Left ventricle myocardium inferior (tissue), 1 donor: ENCODE measurements at places on chromosomes 11 and 22. TPM values are rescaled to one million over a fixed set of nuclear protein-coding genes. Genes with fewer than 3 reads are reported as not detected.

DNA sequence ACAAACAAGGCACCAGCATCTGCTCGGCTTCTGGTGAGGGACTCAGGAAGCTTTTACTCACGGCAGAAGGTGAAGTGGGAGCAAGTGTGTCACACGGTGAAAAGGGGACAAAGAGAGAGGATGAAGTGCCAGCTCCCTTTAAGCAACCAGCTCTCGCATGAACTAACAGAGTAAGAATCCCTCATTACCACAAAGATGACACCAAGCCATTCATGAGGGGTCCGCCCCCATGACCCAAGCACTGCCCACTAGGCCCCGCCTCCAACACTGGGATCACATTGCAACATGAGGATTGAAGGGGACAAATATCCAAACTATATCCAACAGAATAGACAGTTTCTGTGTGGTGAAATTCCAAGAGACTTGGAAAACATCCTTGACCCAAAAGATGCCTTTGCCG, 198.2 kb upstream of the POU2AF2 start:
- H3K4me1 ChIP-seq: no peaks in the 10 kb centered on the region
- DNase-seq: no peak
- H3K27ac ChIP-seq: no peak overlapping the region
- no peaks in the 10 kb centered on the region for H3K36me3 ChIP-seq
- no peak overlapping the region for H3K4me3 ChIP-seq
- H3K27me3 ChIP-seq: no peaks in the 10 kb centered on the region

DNA sequence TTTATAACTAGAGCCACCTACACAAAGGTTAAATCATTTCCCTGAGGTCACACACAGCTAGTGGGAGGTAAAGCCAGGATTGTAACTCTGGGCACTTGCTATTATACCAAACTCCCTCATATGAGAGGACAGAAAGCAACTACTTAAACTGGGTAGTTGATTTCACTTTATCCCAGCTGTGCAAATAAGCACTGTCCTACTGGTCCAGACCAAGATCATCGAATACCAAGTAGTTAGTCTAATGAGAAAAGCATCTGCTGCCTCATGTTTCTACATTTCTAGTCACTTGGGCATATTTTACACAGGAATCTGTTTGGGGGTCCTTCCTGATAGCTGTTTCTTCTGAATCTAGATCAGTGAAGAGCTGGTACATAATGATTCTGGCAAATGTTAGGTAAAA, 178.6 kb upstream of the NARS2 start:
- no peaks in the 10 kb centered on the region for H3K36me3 ChIP-seq
- no peak overlapping the region for H3K4me3 ChIP-seq
- DNase-seq: no peak

- no peak for DNase-seq
- H3K36me3 ChIP-seq: no peaks in the 10 kb centered on the region
- no peak overlapping the region for H3K27ac ChIP-seq
- H3K4me3 ChIP-seq: no peak overlapping the region
- no peaks in the 10 kb centered on the region for H3K27me3 ChIP-seq
Measured at GRCh38 chr22:41772645-41773044, 27.8 kb upstream of the CCDC134 start.

DNA sequence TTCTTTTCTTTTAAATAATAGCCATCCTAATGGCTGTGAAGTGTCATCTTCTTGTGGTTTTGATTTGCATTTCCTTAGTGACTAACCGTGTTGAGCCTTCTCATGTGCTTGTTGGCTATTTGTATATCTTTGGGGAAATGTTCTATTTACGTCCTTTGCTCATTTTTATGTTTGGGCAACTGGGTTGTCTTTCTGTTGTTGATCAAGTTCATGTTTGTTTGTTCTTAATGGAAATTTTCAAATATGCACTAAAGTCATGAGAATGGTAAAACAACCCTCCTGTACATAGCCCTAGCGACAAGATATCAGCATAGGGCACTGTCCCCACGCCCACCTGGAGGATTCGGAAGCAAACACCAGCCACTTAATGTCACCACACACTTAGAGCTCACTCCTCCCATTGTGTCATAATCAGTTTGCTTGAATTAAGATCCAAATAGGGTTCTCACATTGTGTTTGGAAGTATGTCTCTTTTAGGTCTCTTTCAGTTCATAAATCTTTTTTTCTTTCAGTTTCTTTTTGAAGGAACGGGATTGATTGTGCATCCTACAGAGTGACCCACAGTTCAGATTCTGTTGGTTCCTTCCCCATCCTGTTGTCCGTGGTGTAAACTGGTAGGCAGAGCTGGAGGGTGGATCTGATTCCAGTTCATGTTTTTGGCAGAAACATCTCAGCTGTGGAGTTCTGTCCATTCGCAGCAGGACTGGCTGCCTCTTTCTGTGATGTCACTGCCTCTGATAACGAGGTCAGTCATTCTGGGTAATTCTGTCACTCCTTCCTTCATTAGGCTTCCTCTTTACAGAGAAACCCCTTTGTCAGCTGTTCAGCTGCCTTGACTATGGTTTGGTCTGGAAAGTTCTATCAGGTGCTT, 26.4 kb upstream of the ADORA2A start:
- H3K27me3 ChIP-seq: no peaks in the 10 kb centered on the region
- H3K4me1 ChIP-seq: peaks cover 76% of the 10 kb centered on the region
- no peak for DNase-seq
- H3K27ac ChIP-seq: peak overlapping the region; percentile 87
- peak overlapping the region; percentile 1 for H3K4me3 ChIP-seq

DNA sequence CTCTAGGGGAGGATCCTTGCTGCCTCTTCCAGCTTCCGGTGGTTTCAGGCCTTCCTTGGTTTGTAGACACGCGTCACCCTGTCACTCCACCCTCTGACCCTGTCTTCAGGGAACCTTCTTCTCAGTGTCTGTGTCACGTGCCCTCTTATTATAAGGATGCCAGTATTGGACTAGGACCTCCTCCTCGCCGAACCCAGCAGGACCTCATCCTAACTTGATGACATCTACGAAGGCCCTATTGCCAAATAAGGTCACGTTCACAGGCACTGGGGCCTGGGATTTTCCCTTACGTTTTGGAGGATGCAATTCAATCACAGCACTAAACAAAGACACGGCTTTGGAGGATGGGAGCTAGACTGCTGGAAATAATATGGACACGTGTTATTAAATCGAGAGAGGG, 408.7 kb downstream of the BRD1 start:
- no peak for DNase-seq
- no peak overlapping the region for H3K27ac ChIP-seq
- no peak overlapping the region for H3K4me3 ChIP-seq
- no peaks in the 10 kb centered on the region for H3K4me1 ChIP-seq
- H3K27me3 ChIP-seq: peaks cover 32% of the 10 kb centered on the region

- H3K27me3 ChIP-seq: no peaks in the 10 kb centered on the region
- DNase-seq: no peak
- H3K4me3 ChIP-seq: no peak overlapping the region
- H3K36me3 ChIP-seq: no peaks in the 10 kb centered on the region
Measured at GRCh38 chr11:93000511-93001476, 31.3 kb downstream of the MTNR1B start.

- no peak for DNase-seq
- H3K4me1 ChIP-seq: no peaks in the 10 kb centered on the region
- no peaks in the 10 kb centered on the region for H3K36me3 ChIP-seq
- no peak overlapping the region for H3K27ac ChIP-seq
Measured at GRCh38 chr11:29734287-29734686, 282.5 kb downstream of the KCNA4 start.

- no peaks in the 10 kb centered on the region for H3K36me3 ChIP-seq
- no peaks in the 10 kb centered on the region for H3K27me3 ChIP-seq
Measured at GRCh38 chr11:96313163-96313562, 29.8 kb downstream of the MAML2 start.

- no peak for DNase-seq
- no peaks in the 10 kb centered on the region for H3K36me3 ChIP-seq
- no peaks in the 10 kb centered on the region for H3K4me1 ChIP-seq
- H3K4me3 ChIP-seq: no peak overlapping the region
- peaks cover 14% of the 10 kb centered on the region for H3K27me3 ChIP-seq
Measured at GRCh38 chr11:114367244-114367957, 32.9 kb downstream of the C11orf71 start.

PLAAT4 gene
- total RNA-seq: 15.5 TPM
